ENCODE measurements at places on chromosomes 16 and 17.
A peak's percentile ranks its signal among the peaks of the same experiment; 100 is the strongest.

DNA sequence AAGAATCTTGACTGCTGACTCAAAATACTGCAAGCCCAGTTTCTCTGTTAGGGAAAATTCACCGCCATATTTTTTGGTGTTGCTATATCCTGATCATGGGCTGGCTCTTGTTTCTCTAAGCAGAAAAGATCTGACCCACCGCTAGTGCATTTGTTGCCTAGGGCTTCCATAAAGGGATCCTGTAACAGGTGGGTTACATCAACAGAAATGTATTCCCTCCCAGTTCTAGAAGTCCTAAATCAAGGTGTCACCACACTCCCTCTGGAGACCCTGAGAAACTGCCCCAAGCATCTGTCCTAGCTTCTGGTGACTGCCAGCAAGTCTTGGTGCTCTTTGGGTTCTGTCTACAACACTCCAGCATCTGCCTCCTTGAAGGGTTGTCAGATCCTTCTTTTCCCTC is 99.7 kb downstream of the MAF start:
- no peak for DNase-seq

DNA sequence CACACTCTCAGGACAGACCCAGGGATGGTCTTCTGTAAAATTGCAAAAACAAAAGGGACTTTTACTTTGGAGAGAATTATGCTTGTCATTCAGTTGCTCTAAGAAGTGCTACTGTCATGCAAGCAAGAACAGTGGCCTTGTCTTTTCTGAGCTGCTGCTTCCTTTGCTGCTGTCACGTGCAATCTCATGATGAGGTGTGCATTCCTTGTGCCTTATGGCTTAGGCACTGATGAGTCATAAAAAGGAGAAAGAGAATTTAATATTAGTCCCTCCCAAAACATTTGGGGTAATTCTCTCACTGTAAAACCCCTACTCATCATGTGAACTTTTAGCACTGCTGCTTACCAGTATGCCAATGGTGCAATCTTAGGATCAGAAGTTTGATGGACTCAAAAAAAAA is 2051.3 kb downstream of the TP53TG3F start:
- DNase-seq, result peak; percentile 20

GRCh38 chr16:53773881-53774280 is 69.9 kb downstream of the FTO start:
- no peak for DNase-seq

DNA sequence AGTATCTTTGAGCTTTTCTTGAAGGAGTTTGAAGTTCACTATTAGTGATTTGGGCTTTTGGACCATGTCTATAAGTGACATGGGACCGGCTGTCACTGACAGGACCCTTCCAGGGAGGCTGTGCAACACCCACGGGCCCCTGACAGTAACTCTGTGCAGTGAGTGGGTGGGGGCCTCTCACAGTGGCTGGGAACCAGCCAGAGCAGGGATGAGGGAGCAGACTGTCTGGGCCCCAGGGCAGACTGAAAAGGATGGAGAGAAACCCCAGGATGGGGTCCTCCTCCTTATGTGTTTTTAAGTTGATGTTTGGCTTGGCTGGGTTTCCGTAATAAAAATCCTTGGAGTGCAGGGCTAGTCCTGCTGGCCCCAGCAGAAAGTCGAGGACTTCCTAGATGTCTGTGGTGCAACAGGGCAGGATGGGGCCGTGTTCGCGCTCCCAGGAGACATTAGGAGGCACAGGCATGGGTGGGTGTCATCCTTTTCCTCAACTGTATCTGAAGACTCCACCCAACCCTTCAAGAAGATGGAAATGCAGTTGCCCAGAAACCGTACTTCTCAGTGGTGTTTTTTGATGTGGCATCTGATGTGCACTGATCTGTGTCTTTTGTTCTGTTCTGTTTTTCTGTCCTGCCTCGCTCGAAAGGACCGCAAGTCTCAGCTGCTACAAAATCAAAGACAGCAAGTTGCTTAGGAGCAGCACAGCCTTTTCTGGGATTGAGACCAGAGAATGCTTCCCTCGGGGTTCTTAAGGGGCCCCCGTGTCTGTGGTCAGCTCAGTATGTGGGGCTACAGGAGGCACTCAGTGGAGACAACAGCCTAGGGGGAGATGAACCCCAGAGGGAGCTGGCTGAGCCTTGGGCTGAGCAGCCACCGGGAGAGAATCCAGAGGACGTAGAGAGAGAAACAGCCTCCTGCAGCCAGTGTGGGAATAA is 24.2 kb downstream of the PLD6 start:
- no peak for DNase-seq

DNA sequence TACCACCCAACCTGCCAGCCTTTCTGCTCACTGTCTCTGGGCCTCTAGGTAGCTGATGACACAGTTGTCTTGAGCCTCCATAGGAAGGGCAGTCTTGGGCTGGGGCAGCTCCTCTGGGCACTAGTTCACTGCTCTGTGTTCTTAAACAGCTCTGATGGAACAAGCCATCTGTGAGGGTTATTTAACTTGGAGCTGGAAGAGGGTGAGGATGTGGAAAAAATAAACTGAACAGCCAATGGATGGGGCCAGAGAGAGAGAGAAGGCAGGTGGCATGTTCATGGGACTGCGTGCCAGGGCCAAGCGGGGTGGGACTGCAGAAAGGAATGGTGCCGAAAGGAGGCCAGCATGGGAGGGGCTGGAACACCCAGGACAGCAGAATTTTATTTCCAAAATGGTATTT is 52.6 kb downstream of the HIC1 start:
- no peak for DNase-seq

GRCh38 chr17:16925461-16926060 is 46.4 kb downstream of the TNFRSF13B start:
- no peak for DNase-seq

DNA sequence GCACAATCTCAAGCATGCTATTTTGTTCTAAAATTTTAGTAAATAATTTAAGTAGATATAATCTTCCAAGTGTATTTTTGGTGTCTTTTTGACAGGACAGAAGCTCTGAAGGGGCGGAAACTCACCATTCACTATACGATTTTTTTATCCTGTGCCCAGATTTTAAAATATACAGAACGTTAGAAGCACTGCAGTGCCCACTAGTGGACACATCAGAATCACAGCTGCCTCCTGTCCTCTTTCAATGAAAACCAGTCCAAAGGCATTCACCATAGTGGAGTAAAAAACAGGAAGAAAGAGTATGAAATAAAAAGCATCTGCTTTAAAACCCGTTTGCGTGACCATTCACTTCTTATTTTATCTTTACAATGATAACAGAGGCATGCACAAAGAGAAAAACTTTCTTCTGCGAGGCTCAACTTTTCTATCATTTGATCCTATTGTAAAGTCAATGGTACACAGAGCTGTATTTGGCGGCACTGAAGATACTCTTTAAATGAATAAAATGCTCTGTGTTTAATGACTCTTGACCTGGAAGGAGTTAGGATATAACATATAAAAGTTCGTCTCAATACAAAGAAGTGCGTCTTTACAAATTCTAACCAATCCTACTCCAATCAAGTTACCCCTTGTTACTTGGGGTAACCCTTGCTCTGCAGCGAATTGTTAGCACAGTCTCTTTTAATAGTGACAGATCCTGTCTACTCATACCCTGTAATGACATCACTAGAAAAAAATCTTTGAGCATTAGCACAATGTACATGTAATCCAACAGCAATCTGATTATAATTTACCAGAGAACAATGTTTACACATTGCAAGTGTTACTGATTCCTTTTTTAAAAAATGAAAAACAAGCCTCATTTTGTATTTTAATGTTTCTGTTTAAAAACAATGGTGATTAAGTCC is 339.8 kb upstream of the PSMD7 start:
- peak; percentile 2 for DNase-seq

DNA sequence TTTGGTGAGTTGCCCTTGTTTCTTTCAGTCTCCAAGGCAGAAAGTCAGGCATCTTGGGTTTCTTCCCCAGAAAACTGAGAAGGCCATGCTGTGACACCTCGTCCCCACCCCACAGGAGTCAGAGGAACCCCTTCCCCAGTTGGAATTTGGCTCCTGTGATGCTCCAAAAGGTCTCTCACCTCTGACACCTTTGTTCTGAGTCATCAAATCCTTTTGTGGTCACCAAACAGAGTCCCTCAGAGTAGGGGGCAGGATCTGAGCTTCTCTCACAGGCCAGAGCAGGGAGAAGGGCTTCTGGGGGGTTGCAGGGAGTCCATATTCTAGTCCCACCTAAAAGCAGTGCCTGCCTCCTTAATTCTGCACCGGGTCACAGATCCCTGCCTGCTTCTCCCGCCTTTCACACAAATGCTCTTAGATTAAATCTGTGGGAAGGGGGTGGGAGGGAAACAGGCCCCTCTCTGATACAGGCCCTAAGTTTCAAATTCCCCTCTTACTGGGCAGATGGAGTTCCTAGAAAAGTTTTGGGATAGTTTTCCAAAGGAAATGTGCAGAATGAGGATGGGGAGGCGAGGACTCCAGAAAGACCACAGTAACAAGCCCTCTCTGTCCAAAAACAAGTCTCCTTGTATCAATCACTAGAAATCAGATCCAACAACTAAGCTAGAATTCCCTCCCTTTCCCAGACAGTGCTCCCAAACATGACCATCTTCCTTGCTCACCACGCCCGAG is 1.3 kb downstream of the PHOSPHO1 start:
- DNase-seq, result no peak
